ENCODE measurements at places on chromosomes 7 and 10.

DNA sequence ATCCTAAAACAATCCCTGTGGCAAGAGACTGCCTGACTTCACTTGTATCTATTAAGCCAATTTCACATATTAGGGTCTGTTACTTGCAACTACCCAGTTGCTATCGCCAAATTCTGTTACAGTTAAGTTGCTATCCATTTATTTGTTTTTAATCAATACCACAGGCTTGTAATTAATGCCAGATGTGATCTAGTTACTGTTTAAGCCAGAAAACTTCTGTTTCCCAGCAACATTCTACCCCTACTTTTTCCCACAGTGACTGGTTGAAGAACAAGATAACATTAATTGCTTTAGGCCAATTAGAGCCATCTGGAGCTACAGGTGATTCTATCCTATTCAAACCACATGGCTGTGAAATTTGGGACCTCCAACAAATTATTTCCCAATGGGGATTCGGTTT, 131.3 kb downstream of the ALOX5 start:
- DNase-seq, result no peak

GRCh38 chr7:98807068-98808048, 62.5 kb downstream of the TMEM130 start:
- no peak for DNase-seq

GRCh38 chr7:93307131-93307660, 75.0 kb downstream of the VPS50 start:
- DNase-seq, result no peak

- DNase-seq, result no peak
Observed at GRCh38 chr10:72243822-72244437, 27.9 kb upstream of the ASCC1 start.

DNA sequence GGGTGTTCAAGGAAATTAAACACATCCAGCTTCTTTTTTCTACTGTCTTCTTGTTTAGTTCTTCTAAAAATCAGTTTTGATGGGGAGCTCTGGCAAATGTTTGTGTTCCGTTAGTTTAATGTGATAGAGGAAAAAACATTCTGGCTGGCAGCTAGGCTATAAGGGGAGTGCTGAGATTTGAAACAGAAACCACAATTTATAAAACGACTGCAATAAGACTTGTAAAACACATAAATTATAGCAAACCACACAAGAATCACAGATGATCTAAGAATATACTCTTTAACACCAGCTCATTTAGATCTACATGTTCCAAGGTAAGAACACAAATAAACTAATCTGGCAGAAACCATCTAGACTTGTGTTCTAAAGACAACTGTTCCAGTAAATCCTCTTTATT, 425.5 kb downstream of the CNTNAP2 start:
- no peak for DNase-seq

DNA sequence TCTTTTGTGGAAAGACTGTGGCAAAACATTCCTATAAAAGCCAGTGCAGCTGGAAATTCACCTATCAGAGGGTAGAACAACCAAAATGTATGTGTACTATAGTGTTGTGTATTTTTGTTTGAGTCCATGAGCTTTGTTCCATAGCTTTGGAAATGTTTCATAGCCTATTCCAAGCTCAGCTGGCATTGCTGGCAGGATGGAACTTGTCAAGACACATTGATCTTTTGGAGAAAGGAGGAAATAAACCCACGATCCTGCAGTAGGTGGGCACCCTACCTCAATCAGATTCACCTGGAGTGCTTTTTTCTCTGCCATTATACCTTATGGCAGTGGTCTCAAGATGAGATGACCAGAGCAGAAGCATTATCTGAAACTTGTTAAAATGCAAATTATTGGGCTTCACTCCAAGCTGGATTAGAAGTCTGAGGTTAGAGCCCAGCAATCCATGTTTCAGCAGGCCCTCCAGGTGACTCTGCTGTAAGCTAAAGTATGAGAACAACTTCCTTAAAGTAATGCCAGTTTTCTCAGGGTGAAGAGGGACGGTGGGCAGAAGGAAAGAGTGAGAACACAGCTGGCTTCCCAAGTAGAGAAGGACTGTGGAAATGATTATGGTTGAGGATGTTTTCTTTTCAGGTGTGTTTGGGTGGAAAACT, 30.3 kb upstream of the CDK1 start:
- no peak for DNase-seq

GRCh38 chr7:139613971-139614411, 90.5 kb downstream of the CLEC2L start:
- no peak for DNase-seq

- DNase-seq, result no peak
Observed at GRCh38 chr10:61188101-61188500, 244.1 kb upstream of the RHOBTB1 start.

GRCh38 chr7:127813991-127814541, 162.1 kb downstream of the SND1 start:
- no peak for DNase-seq

All from GF-D8 (cell line).